ENCODE measurements at places on chromosomes 1 and 21.

GRCh38 chr1:12761781-12762180 lies 11.8 kb upstream of the PRAMEF12 start:
- no peak for DNase-seq

DNA sequence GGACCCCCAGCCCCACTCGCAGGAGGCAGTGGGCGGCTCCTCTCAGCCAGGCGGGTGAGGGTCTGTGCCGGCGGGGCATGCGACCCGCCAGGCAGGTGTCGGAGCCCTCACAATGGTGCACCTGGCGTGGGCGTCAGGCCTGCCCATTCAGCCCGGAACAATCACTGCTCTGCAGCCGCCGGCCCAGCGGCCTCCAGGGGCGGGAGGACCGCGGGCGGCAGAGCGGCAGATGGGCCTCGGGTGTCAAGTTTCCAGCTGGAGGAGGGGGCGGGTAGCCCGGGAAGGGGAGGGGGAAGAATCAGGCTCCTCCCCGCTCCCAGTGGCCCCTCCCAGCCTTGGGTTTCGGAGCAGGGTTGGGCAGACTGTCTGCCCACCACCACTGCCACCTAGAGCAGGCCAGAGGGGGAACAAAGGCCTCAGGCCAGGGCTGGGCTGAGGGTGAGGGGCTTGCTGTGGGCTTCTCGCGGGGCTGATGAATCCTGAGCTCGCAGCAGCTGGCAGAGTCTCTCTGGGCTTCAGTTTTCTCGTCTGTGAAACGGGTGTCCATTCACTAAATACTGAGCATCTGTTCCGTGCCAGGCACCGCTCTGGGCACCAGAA lies 39.5 kb upstream of the CASZ1 start:
- DNase-seq: peak; percentile 30

- peak; percentile 42 for DNase-seq
Measured at GRCh38 chr1:224922404-224923164, 6.9 kb upstream of the DNAH14 start.

DNA sequence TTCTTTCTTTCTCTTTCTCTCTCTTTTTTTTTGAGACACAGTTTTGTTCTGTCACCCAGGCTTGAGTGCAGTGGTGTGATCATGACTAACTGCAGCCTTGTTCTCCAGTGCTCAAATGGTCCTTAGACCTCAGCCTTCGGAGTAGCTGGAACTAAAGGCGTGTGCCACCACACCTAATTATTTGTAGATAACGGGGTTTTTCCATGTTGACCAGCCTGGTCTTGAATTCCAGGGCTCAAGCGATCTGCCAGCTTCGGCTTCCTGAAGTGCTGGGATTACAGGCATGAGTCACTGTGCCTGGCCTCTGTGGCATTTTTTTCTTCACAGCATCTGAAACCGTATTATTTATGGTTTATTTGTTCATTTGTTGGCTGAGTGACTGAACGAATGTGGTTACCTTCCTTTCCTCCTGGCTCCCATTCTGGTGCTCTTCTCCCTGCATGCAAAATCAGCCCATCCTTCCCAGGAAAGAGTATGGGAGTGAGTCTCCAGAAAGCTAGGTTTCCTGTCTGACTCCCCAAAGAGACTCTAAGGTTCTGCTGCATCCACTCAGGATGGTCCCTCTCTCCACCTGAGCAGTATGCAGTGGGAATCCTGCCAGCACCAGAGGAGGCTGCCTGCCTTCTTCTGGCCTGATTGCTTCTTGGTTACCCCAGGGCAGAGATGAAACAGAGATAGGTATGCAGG lies 155.0 kb upstream of the BEND5 start:
- DNase-seq: peak; percentile 76

GRCh38 chr1:65625528-65625927 lies 167.2 kb upstream of the PDE4B start:
- no peak for DNase-seq

- DNase-seq: no peak
Measured at GRCh38 chr1:228400237-228400651, 6.4 kb downstream of the TRIM11 start.

DNA sequence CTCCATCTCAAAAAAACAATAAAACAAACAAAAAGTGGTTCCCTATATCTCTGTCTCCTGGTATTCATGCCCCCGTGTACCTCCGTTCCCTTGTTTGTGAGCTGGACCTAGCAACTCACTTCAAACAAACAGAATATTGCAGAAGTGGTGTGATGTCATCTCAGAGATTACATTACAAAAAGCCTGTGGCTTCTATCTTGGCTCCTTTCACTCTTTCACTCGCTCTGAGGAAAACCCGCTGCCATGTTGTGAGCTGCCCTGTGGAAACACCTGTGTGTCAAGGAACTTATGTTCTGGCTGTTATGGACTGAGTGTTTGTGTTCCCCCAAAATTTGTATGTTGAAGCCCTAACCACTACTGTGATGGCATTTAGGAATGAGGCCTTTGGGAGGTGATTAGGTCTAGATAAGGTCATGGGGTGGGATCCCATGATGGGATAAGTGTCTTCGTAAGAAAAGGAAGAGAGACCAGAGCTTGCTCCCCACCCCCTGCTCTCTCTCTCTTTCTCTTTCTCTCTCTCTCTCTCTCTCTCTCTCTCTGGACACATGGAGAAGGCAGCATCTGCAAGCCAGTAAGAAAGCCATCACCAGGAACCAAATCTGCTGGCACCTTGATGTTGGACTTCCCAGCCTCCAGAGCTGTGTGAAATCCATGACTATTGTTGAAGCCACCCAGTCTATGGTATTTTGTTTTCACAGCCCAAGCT lies 7.4 kb upstream of the HYI start:
- DNase-seq: no peak

- no peak for DNase-seq
Measured at GRCh38 chr1:245804696-245805095, 649.9 kb downstream of the KIF26B start.

DNA sequence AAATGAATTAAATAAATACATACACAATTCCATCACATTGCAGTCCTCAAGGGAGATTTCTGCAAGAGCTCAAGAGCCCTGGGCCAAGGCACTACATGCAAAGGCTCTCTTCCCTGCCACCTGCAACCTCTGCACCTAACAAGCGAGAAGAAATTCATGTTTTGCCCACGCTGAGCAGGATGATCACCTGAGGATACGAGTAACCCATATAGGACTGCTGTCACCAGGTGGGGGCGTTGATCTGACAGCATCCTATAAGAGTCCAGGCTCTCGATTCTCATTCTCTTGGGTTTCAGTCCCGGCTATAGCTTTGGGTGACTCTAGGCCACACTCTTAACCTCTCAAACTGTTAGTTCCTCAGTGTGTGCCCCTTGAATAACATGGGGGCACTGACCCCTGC lies 18.7 kb upstream of the SPOCD1 start:
- no peak for DNase-seq

- DNase-seq: no peak
Measured at GRCh38 chr21:45499970-45500577, 42.2 kb downstream of the SLC19A1 start.

GRCh38 chr1:111888740-111889376 lies 100.6 kb downstream of the KCND3 start:
- DNase-seq: no peak

DNA sequence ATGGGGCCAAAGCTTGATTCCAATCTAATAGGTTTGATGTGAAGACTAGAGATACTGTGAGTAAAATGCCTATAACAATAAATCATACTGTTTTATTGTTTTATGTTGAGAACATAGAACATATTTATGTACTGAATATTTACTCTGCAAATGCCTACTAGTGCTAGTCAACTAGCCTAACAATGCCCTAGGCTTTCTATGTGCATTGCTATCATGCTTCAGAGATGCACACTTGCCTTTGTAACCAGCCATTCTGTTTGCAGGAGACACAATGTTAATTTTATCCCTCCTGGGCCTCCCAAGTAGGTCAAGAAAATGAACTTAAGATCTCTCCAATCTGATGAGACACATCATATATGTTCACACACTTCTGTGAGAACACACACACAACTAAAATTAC lies 530.8 kb upstream of the BEND5 start:
- DNase-seq: no peak

- no peak for DNase-seq
Measured at GRCh38 chr1:29749024-29749945, 513.0 kb downstream of the PTPRU start.

GRCh38 chr1:25945761-25946160 lies 39.5 kb upstream of the STMN1 start:
- no peak for DNase-seq

- no peak for DNase-seq
Measured at GRCh38 chr1:51726051-51726450, 109.2 kb downstream of the OSBPL9 start.

DNA sequence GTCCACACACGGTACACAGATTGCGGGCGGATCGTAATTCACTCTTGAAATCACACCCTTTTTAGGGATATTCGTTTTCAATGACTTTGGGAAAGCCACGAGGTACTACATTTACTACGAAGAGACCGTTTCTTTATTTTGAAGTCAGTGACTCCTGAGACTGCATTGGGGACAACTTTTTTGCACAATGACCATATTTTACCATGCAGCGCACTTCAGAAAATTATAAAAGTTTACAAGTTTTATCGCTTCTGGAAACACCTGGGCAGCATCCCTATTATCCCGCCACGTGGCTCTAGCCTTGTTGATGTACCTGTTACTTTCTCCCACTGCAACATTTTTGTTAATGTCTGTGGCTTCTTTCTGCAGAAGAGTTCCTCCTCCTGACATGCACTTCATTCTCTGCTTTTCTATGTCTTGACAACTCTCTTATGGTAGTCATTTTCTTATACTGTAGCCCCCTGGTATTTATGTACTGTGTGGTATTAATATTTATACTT lies 1.3 kb upstream of the AKT3 start:
- no peak for DNase-seq

DNA sequence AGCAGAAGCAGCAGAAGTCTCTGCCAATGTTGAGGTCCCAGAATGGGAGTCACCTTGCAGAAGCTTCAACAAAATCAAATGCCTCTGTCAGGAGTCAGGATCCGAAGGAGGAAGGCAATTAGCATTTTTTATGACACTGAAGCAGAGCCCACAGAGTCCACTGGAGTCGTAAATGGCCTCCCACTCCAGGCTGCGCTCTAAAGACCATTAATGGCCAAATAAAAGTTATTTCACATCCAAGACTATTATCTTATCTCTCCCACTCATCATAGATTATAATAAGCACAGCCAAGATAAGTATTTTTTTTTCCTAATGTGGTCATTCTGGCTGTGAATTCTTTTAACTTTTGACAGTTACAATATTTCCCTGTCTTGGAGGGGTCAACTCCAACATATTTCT lies 191.1 kb upstream of the C8B start:
- DNase-seq: no peak

GRCh38 chr1:228464487-228464983 lies 22.6 kb upstream of the RNF187 start:
- DNase-seq: peak; percentile 86

- DNase-seq: no peak
Measured at GRCh38 chr1:69535490-69535889, 32.2 kb upstream of the LRRC7 start.

DNA sequence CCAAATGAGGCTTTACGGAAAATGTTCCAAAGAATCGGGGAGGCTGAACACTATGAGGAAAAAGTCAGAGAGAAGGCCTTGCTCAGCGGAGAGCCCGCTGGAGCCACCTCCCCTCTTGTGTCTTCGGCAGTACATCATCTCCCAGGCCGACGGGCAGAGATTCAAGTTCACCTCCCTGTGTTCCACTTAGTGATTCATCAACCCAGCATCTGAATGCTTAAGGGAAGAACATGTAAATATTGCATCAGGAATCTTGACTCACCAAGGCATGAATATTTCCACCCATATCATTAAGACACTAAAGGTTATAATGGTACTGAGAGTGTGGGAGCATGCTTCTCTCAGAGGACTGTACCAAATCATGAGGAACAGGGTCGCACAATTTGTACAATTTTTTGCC lies 172.5 kb downstream of the ST6GALNAC5 start:
- DNase-seq: peak; percentile 97

- DNase-seq: no peak
Measured at GRCh38 chr1:182060877-182061276, 635 bp downstream of the ZNF648 start.

DNA sequence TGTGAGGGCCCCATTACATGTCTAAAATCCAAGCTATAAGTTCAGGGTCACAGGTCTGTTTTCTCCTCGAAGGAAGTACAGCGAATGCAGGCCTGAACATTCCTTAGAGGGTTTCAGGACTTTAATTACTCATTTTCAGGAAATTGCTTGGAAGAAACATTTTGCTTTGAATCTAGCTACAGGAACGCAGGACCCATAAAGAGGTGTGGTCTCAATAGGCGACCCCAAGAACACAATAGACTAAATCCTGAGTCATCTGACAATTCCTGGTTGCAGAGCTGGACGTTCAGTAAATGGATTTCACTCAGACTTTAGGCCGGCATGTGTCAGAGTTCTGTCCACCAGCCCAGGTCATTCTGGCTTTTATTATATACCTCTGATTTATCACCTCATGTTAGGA lies 1.0 kb upstream of the ERG start:
- DNase-seq: no peak

- DNase-seq: peak; percentile 54
Measured at GRCh38 chr1:27357281-27358037, 9.3 kb downstream of the MAP3K6 start.

DNA sequence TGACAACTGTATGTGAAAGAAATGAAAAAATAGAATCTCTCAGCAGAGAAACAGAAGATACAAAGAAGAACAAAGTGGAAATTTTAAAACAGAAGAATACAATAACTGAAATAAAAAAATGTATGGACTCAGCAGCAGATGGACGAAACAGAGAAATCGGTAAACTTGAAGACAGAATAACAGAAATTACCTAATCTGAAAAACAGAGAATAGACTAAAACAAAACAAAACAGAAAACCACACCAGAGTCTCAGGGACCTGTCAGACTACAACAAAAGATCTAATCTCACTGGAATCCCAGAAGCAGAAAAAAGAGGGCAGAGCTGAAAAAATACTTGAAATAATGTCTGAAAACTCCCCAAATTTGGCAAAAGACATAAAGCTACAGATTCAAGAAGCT lies 83.0 kb downstream of the ZSWIM5 start:
- DNase-seq: no peak

DNA sequence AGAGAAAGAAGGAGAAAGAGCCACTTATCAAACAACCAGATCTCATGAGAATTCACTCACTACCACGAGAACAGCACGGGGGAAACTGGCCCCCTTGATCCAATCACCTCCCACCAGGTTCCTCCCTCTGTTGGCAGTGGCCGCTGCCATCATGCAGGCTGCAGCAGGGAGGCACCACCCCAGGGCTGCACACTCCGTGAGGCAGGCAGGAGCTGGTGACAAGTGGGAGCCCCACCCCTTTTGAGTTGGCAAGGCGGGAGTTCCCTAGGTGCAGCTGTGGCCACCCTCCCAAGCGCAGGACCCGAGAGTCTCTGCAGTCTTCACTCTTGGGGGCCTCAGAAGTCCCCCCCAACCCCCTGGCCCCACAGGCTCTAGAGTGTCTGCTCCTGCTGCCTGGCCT lies 83.9 kb upstream of the GJB5 start:
- no peak for DNase-seq

GRCh38 chr1:162422662-162423375 lies 10.9 kb upstream of the SH2D1B start:
- no peak for DNase-seq

GRCh38 chr1:114756009-114756892 lies 1.5 kb downstream of the CSDE1 start:
- no peak for DNase-seq

All from astrocyte of the spinal cord (primary cell).